ENCODE measurements at places on chromosomes 7 and 10.

DNA sequence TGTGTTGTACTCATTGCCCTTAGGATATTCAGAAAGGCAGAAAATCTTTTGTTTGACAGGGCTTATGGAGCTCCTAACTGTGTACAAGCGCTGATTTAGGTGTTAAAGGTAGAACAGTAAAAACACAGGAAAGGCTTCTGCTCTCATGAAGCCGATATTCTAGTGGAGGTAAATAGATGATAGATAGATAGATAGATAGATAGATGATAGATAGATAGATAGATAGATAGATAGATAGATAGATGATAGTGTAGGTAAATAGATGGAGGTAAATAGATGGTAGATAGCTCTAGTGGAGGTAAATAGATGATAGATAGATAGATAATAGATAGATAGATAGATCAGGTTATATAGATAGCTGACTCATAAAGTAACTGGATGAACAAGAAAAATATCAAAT is 39.4 kb upstream of the NPY start:
- DNase-seq, result no peak

- DNase-seq, result no peak
Measured at GRCh38 chr7:24786306-24786705, 29.0 kb upstream of the GSDME start.

- DNase-seq, result no peak
Measured at GRCh38 chr7:81583882-81584533, 185.8 kb downstream of the HGF start.

GRCh38 chr7:131164025-131164925 is 163.4 kb upstream of the MKLN1 start:
- DNase-seq, result no peak

- no peak for DNase-seq
Measured at GRCh38 chr10:102514487-102515311, 10.9 kb downstream of the SUFU start.

DNA sequence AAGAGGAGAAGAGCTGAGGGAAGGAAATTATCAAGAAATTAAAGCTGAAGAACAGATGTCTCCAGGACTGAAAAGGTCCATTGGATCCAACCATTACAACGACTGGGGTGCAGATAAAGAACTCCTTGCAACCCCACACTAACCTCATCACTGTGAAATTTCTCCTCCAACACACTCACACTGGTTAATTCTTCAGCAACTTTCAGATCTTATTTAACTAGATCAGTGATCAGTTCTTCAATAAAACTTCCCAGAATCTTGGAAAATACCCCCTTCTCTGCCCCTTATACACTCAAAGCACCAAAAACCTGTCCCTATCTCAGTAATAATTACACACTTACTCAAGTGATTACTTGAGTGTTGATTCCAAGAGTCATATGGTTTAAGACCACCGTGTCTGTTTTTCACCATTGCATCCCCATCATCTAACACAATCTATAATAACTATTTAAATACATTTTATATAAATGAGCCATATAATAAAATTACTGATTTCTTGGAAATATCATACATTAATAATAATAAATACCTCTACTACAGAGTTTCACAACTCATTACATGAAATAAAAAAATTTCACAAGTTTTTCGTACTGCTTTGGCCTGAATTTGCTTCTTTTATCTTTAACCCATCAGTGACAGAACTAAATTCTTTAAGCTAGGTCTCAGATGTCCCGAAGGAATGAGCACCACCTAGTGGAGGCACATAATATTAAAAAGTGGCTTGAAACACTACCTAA is 123.7 kb downstream of the MPP7 start:
- DNase-seq, result no peak

DNA sequence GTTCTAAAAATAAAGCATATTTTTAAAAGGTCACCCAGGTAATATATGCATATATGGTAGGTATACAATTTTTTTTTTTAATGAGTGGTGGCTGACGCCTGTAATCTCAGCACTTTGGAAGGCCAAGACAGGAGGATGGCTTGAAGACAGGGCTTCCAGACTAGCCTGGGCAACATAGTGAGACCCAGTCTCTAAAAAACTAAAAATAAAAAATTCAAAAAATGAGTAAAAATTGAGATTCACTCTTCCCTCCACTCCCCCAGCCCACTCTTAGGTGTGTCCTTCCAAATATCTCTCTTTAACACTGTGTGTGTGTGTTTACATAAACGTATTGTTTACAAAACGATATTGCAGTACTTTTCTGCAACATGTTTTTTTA is 929 bp upstream of the ANXA11 start:
- no peak for DNase-seq

- no peak for DNase-seq
Measured at GRCh38 chr10:3701491-3701890, 83.5 kb downstream of the KLF6 start.

GRCh38 chr10:75239096-75239790 is 3.5 kb upstream of the COMTD1 start:
- DNase-seq, result no peak

DNA sequence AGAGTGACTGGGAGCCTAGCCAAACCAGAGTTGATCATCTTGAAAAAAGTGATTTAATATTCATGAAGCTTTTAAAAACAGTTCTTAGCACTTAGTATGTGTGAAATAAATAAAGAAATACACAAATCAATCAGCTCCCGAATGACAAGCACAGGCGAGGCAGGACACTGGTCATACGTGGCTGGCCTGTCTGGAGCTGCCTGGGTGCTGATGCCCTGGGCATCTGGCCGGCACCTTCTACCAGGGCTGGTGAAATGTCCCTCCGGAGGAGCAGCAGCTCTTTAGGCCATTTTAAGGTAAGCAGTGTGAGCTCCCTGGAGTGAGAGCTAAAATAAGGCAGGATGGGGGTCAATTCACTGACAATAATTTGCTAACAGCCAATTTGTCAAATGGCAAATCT is 23.7 kb downstream of the IL15RA start:
- no peak for DNase-seq

GRCh38 chr10:30368065-30368718 is 19.1 kb upstream of the MTPAP start:
- DNase-seq, result peak; percentile 57

DNA sequence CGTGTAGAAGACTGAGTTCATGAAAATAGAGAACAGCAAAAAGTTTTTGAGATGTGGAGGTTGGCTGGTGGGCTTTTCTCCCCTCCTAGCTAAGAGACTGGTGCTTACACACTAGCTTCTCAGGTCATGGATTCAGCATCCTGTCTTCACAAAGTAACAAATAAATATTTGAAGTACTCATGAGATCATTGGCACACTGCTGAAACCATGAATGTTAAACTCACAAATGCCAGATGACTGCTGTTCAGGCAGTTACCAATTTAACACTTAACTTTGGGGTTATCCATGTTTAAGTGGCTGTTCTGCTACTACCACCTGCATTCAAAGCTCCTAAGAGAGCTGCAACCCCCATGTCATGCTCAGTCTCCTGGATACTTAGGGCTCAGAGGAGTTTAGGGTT is 119.0 kb upstream of the BET1 start:
- no peak for DNase-seq

DNA sequence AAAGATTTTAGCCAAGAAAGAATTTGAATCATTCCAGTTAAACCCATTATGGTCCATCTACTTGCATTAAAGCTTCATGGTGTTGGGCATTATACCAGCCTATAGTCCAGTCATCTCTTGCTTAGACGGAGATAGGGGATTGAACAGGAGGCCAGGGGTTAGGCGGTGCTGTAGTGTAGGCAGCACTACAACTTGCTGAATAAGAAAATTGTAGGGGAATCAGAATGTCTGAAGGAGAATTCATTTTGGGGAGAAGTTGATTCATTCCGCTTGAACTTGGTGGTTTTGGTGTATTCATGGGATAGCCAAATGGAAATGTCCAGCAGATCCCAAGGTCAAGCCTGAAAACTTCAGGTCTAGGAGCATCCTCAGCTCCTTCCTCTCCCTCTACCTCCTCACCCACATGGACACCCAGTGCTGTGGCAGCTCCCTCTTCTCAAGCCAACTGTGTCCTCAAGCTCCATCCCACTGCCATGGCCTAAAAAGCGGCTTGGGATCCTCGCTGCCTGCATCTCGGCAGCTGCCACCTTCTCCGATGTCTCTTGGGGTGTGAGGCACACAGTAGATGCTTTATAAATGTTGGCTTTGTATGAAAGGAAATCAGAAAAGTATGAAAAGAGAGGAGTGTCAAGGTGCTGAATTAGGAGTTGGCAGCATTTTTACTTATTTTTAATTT is 63.6 kb upstream of the MNX1 start:
- no peak for DNase-seq

GRCh38 chr7:157433628-157434027 is 96.8 kb downstream of the DNAJB6 start:
- DNase-seq, result no peak

GRCh38 chr7:139650429-139651100 is 127.1 kb downstream of the CLEC2L start:
- no peak for DNase-seq

DNA sequence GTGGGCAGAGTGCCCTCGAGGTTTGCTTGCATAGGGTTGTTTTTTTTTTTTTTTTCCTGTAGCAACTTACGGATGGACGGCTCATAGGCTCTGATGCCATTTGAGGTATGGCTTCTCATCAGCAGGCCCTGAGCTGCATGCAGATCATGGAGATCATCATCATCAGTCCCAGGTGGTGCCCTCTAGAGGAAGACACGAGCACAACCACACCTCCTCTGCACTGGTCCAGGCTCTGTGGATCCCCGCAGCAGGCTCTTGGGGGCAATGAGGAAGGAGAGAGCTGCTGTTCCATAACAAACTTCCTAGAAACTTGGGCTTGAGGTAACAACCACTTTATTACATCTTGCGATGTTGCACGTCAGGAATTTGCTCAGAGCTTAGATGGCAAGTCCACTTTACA is 132.7 kb upstream of the CXCL12 start:
- no peak for DNase-seq

DNA sequence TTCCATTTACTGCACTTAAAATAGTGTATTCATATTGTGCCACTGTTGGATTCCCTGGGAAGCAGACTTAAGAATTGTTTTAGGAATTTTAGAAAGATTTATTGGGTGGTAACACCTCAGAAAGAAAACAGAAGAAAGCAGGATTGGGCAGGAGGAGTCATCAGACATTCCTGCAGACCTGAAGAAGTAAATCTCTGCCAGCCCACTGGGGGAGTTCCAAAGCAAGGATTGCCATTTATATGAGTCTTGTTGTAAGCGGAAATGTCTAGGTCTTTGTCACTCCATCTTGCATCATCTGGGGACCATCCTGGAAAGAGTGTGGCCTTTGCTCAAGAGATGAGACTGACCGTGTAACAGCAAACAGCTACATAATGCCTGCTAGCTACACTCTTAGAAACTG is 947.6 kb upstream of the POT1 start:
- no peak for DNase-seq

DNA sequence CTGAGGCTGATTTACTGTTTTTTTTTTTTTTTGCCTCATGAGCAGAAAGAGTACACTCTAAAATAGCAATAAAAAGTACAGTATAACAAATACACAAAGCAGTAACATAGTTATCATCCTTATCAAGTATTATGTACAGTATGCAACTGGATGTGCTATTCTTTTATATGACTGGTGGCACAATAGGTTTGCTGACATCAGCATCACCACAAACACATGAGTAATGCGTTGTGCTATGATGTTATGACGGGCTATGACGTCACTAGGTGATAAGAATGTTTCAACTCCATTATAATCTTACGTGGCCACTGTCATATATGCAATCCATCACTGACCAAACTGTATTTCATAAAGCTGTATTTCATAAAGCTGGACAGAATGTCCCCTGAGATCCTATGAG is 189.2 kb upstream of the GLI3 start:
- DNase-seq, result no peak

DNA sequence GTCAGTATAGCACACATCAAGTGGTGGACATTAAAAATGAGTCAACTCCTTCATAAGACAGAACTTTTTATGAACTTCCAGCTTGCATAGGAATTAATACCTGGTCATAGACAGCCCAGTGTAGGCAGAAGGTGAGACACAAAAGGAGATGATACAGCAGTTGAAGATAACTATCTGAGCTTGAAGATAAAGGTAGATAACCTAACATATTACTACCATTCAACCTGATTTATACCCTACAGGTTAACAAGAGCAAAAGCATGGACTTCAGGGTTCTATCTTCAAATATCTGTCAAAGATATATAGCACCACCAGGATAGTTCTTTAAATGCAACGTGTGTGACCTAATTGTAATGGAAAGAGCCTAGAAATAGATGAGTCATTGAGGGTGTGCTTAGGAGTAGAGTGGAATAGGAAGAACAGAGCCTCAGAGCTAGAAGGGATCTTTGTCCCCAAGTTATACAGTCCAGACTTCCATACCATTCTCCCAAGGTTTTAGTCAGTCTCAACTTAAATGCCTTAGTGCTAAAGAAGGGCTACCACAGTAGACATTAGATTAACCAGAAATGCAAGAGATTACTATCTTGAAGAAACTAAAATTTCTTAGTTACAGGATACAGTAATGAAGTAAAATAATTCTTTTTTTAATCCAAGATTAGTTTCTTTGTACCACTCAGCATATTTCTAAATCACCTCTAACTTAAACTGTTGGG is 9.2 kb downstream of the ZNF800 start:
- DNase-seq, result no peak

- DNase-seq, result no peak
Measured at GRCh38 chr10:88389456-88389855, 193.7 kb downstream of the RNLS start.

GRCh38 chr10:86041116-86041515 is 325.5 kb downstream of the GRID1 start:
- DNase-seq, result no peak

- DNase-seq, result no peak
Measured at GRCh38 chr10:70669015-70669414, 3.3 kb upstream of the ADAMTS14 start.
